ENCODE measurements at places on chromosomes 6 and 20.

- no peak for DNase-seq
These were observed 214.5 kb downstream of the TAF4 start for GRCh38 chr20:61850926-61851900.

- DNase-seq: peak; percentile 29
These were observed 171.1 kb upstream of the JARID2 start for GRCh38 chr6:15074806-15075205.

- no peak for DNase-seq
These were observed 54.4 kb upstream of the RNF182 start for GRCh38 chr6:13870214-13870830.

DNA sequence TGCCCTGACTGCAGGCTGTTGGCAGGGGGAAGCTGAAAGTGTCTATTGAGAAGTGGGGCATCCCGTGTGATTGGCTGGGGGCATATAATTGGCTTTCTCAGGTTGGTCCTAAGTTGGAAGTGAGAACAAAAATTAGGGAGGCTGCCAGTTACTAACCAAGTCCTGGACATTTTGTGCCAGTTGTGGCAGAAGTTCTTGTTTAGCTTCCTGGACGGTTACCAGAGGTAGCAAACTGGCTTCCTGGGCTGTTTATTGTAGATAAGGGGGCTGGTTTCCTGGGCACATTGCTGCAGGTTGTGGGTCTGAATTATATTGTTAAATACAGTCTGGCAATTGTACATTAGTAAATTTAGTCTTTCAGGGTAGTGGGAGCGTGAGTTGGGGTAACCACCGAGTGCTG, 50.6 kb upstream of the SLC2A12 start:
- no peak for DNase-seq

GRCh38 chr20:10467681-10468339, 32.7 kb downstream of the SLX4IP start:
- DNase-seq: no peak

DNA sequence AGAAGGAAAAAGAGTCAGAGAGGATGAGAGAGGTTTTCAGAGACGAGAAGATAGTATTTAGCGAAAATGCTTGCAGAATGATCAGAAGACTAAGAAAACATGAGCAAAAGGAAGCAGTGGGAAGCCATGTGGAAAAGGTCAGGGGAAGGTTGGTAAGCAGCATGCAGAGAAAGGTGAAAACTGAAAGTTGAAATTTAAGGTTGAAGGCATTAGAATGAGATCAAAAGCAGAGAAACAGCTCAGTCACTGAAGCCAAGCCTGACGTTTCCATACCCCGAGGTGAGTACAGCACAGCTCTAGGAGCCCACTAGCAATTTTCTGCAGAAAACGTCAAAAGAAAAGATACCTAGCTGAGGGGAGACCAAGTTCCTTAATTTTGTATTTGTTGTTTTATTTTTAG, 19.1 kb upstream of the TFB1M start:
- DNase-seq: no peak

DNA sequence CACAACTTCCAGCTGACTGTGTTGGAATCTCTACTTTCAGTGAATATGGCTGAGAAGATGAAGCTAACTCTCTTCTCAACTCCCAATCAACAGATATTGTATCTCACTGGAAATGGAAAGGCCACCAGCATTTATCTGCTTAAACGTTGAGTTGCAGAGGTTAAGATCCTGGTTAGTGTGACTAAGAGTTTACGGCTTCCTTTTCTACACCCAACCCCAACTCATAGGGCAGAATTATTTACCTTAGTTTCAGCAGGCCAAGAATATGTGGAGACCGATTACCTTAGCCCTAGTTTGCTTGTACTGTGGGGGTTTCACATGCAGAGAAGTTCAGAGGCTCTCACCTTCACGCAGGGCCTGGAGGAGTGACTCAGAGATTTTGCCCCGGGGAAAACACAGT, 1026.6 kb downstream of the EYS start:
- DNase-seq: no peak

GRCh38 chr6:55064711-55065420, 109.4 kb upstream of the HCRTR2 start:
- DNase-seq: no peak

- DNase-seq: no peak
These were observed 200.5 kb downstream of the PLCB4 start for GRCh38 chr20:9269280-9269971.

- no peak for DNase-seq
These were observed 59.4 kb upstream of the GNRH2 start for GRCh38 chr20:2984028-2984501.

DNA sequence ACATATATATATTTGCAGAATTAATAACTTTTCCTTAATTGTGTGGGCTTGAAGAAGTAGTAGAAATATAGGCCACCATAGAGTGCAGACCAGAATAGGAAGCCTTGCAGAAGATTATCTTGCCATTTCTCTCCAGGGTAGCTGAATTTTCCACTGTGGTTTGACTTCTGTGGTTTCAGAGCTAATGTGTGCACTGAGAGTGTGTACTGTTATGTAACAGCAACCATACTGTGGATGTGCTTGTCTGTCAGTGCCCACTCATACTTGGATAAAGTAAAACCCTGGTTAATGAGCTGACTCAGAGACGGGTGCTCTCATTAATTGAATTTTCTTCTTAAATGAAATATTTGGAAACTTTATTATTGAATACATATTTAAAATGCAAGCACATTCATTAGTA, 57.2 kb downstream of the CEP43 start:
- DNase-seq: no peak

GRCh38 chr6:112245511-112246203, 8.7 kb downstream of the LAMA4 start:
- no peak for DNase-seq

GRCh38 chr6:107473660-107474059, 14.3 kb upstream of the PDSS2 start:
- no peak for DNase-seq

- no peak for DNase-seq
These were observed 51.5 kb upstream of the TRIM26 start for GRCh38 chr6:30264743-30265142.

DNA sequence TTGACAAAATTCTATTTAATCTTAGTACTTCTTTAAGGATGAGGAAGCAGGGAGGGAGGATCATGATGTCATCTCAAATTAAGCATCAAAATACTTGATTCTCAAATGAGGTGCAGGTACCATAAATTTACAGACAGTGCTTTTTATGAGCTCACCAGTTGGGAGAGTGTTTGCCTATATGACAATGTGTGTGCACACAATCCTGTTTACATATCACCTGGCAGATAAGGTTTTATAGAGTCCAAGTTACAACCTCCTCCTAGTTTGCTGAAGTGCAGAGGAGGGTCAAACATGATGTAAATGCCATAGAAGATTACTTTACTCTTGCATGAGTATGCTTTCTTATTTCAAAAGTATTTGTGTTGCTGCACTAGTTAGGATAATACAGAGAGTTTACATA, 6.4 kb downstream of the ATXN1 start:
- DNase-seq: no peak

DNA sequence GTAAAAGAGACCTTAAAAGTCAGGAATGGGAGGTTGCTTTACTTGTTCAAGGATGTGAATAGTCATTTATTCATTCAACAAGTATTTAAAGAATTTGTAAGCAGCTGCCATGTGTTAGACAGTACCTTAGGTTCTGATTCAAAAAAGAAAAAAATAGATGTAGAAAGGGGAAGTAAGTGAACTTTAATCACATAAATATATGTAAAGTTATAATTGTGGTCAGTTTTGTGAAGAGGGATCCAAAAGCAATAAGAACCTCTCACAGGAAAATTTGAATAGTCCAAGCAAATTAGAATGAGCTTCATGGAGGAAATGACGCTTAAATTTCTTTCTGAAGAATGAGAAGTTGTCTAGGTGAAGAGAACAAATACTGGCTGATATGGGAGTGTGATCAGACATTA, 596.1 kb upstream of the CITED2 start:
- DNase-seq: no peak

DNA sequence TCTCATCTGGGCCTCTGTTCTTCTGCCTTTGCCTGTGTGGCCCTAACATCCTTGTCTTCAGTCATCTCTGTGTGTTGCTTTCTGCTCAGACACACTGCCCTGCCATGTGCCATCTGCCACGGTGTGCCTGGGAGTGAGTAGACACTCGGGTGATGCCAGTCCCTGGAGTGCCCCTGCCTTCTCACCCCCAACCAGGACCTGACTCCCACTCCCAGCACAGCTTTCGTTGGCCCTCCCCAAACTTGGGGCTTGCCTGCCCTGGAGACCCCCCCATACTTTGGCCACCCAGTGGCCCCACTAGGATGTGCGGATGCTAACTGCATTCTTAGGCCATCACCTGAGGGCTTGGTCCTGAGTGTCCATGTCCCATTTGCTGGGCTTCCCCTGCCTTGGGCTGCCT, 76.4 kb upstream of the SCP2D1 start:
- no peak for DNase-seq

DNA sequence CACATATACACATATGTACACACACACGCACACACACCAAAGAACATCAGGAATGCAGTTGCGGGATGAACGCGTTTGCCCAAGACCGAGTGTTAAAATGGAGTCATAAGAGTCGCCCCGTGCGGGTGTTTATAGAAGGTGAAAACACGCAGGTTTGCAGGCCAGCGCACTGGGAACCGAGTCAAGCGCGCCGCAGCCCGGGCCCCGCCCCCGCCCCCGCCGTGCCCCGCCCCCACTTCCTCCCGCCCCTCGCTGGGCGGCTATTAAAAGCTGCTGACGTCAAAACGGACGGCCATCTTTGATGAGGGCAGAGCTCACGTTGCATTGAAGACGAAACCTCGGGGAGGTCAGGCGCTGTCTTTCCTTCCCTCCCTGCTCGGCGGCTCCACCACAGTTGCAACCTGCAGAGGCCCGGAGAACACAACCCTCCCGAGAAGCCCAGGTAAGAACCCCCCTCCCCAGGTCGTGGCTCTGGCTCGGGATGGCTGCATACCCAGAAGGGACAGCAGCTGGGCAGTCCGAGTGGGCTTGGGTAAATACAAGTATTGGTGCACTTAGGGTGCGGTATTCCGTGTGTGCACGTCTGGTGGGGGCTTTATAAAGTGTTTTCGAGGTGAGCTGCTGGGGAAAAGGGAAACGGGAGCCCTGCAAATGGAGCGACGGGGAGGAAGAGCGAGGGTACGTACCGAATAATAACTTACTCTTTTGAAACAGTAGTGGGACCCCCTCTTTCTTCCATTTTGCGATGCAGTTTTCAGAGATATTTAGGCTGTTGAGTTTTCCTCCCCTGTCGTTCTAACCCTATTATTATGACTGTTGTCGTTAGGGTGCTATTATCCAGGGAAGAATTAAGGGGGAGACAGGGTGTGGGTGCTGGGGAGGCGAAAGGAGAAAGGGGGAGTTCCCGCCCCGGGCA, at the start of gene SNAP25:
TSS of gene SNAP25 (plus strand) at position 295 of the 916 bp plus-strand sequence. CDS start 56,662 bp downstream, outside the sequence.
- DNase-seq: peak; percentile 75

GRCh38 chr6:105763866-105764265, 322.3 kb upstream of the PRDM1 start:
- no peak for DNase-seq

- peak; percentile 63 for DNase-seq
These were observed 22.7 kb upstream of the RNF24 start for GRCh38 chr20:4038047-4038459.

- no peak for DNase-seq
These were observed 76.3 kb downstream of the ZMYND8 start for GRCh38 chr20:47280228-47280627.

DNA sequence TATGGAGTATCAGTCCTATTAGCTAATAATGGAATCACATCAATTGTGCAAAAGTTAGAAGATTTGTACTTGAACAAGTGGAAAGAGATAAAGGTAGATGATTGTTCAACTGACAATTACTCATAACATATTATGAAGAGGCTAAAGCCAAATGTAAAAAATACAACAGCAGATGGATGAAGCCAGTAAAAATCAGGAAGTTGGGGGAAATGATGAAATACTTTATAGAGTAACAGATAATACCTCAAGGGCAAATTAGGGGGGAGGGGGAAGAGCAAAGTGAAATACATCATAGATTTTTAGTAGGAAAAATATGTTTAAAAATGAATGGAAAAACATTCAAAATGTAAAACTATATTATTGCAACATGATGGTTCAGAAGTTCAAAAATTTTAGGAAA, 114.0 kb downstream of the PDSS2 start:
- no peak for DNase-seq

DNA sequence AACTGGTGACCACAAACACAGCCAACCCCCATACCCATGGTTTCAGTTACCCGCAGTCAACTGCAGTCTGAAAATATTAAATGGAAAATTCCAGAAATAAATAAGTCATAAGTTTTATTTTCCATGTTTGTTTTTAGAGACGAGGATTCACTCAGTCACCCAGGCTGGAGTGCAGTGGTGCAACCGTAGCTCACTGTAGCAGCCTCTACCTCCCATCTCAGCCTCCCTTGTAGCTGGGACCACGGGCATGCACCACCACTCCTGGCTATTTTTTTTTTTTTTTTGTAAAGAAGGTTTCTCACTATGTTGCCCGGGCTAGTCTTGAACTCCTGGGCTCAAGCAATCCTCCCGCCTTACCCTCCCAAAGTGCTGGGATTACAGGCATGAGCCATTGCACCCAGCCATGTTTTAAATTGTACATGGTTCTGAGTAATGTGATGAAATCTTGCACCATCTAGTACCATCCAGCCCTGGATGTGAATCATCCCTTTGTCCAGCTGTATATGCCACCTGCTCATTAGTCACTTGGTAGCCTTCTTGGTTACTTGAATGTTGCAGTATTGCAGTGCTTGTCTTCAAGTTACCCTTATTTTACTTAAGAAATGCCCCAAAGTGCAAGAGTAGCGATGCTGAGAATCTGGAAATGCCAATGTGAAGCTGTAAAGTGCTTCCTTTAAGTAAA, 14.5 kb downstream of the CSNK2A1 start:
- DNase-seq: no peak

DNA sequence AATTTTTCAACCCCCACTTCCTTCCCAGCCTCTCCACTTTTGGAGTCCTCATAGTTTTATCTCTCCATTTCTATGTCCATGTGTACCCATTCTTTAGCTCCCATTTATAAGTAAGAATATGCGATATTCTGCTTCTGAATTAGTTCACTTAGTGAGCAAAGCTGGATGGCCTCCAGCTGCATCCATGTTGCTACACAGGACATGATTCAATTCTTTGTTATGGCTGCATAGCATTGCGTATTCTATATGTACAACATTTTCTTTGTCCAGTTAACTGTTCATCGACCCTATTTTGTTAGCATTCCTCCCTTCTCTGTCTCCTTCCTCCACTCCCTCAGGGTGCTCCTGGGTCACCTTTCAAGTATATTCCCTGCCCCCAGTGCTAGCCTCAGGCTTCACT, 210.0 kb upstream of the SSTR4 start:
- DNase-seq: no peak

GRCh38 chr6:21826023-21826422, 232.5 kb downstream of the SOX4 start:
- DNase-seq: no peak

GRCh38 chr6:144406796-144407195, 121.7 kb downstream of the UTRN start:
- DNase-seq: no peak

DNA sequence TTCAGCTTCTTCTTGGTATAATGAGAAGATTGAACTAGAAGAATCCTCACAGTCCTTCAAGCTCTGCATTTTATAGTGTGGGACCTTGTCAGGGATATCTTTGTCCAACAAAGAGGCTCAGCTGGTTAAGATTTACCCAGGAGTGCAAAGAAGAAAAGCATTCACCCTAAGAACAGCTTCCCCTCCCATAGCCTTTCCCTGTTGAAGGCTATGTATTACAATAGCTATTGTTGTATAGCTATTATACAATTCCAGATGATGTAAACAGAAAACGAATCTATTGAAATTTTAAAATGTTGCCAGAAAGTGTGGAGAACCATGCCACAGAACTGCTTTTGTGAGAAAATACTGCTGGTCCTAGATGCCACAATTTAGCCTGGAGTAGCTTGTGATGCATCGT, 85.5 kb upstream of the CNKSR3 start:
- no peak for DNase-seq

Measured in upper lobe of left lung (tissue), 6 donors.